ENCODE measurements at places on chromosomes 3 and 15.

DNA sequence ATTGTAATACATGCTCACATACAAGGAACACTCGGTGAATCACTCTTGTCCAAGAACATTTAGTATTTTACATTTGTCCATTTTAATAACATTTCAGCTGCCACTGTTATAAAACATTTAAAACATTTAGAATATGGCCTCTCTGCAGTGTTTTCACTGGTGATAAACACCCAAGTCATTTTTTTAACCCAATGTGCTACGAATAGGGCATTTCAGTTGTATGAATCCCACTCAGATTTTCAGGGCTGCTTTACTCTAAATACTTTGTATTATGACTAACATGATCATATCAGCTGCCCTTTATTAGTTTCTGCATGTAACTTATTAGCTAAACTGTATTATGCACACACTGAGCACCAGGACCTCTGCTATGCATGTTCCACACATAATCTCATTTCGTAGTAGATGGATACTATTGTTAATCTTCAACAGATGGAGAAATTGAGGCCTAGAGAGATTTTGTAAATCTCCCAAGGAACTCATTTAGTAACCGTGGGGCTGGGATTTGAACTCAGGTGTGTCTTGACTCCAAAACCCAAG, 148.6 kb upstream of the CDIN1 start:
- ATAC-seq: no peak

DNA sequence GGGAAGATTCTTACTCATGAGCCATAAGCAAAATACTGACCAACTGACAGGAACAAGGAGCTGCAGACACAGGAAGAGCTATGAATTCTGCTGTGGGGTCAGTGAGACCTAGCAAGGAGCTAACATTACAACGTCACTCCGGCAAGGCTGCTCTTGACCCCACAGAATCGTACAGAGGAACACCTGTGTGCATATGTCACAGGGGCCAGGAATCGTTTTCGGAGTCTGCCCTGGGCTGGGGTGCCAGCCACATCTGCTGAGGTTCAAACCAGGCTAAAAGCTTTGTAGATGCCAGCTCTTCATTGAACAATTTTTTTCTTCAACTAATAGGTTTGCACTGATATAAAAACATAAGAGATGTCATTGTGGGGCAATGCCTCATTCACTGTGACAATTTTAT, 82.6 kb downstream of the LRRK1 start:
- ATAC-seq: no peak

- ATAC-seq: peak; percentile 78
These were observed 16.0 kb upstream of the MEGF11 start for GRCh38 chr15:66269326-66270090.

DNA sequence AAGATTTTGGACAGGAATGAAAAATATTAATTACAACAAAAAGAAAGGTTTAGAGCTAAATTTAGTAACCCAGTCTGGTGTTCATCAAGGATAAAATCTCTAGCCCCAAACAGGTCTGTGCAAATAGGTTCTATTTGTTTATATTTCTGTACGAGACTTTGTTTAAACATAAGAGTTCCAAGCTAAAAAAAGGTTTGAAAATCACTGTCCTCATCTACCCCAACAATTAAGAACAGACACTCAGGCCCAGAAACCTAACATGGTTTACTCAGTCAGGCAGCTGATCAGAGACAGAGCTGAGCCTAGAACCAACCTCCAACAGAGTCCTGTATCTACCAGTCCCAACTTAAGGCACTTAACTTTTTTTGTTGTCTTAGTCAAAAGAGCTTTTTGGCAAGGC, 49.3 kb downstream of the SNX4 start:
- no peak for ATAC-seq

DNA sequence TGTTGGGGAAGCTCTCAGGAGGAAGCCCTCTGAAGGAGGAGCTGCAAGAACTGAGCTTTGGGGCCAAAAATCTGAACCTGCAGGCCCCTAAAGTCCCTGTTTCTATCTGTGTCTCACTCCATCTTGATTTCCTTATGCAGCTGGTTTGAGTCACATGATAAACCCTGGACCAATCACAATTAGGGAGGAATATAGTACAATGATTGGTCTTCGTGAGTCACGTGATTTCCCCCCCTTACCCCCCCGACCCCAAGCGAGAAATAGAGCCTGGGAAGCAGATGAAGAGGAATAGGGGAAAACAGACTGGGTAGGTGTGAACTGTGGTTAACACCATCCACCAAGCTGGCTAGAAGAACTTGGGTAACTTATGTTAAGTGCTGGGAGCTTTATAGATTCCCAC, 12.9 kb downstream of the CRABP1 start:
- peak; percentile 63 for ATAC-seq

Measured in SK-N-SH treated with all-trans-retinoic acid at 6 μM for 48 hours (cell line).